ENCODE measurements at places on chromosomes 6 and 20.

- no peak for DNase-seq
These were observed 19.6 kb upstream of the LTV1 start for GRCh38 chr6:143823548-143823947.

DNA sequence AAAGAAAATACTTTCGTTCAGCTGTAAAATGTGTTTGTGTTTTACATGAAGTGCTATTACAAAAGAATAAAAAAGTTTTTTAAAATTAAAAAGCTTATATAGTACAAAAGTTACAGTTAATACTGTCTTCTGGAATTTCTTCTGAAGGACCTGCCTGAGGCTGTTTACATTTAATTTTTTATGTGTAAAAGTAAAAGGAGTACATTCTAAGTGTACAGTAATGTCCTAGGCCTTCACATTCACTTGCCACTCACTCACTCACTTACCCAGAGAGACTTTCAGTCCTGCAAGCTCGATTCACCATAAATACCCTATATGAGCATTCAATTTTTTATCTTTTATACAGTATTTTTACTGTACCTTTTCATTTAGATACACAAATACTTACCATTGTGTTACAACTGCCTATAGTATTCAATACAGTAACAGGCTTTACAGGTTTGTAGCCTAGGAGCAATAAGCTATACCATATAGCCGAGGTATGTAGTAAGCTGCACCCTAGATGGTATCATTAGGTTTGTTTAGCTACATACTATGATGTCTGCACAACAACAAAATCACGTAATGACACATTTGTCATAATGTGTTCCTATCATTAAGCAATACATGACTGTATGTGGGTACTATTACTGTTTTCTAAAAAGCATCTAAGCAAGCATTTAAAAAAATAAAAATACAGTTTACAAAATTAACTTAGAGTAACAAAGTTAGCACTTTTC, 33.0 kb downstream of the RNF146 start:
- no peak for DNase-seq

DNA sequence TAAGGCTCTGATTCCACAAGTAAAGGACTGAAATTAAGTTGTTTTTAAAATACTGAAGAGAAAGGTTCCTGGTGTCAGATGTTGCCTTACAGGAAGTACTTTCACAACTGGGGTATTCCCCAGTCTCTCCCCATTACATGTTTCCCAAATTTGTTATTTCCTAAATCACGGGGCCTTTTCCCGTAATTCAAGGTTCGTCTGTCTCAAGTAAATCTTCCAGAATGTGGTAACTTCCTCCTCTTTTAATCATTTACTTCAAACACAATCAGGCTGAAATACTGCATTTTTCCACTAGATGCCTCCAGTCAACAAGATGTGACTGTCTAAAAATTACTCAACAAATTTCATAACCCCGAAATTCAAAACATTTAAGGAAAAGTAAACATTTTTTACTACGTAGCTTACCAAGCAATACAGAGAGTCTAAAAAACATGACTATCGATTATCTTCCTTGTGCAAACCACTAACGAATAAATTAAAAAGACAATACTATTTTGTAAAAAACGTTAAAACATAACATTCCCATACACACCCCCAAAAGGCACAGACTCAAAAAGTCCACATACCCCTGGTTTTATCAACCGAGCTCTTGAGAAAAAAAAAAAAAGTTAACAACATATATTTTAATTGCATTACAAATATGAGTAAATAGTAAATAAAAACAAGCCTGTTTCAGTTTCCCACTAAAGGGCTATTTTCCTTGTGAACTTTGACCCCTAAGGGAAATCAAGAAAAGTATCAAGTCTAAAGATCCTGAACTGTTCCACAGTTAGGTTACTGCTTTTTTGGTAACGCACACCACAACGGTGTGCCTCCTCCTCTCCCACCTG, 1.7 kb downstream of the SOD2 start:
- DNase-seq: no peak

GRCh38 chr6:7903673-7904072, 6.9 kb downstream of the TXNDC5 start:
- DNase-seq: no peak

GRCh38 chr6:126170978-126171382, 168.9 kb upstream of the CENPW start:
- DNase-seq: no peak

- DNase-seq: no peak
These were observed 859.4 kb downstream of the MAFB start for GRCh38 chr20:39829661-39830060.

DNA sequence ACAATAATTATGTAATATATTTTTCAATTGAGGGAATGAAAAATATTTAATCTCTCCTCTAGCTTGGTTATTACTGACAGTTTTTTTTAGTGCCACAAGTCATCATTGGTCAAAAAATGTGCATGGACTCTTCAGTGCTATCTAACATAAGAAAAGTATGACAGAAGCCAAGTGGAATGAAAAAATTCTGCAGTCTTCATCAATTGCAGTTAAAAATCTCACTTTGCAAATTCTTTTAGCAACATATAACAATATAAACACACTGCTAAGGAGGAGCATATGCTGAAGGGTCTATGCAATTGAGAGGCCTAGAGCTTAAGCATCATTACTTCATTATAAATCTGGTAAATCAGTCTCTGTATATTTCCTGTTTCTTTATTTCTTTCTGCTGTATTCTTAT, 175.1 kb downstream of the ARHGAP18 start:
- DNase-seq: no peak

DNA sequence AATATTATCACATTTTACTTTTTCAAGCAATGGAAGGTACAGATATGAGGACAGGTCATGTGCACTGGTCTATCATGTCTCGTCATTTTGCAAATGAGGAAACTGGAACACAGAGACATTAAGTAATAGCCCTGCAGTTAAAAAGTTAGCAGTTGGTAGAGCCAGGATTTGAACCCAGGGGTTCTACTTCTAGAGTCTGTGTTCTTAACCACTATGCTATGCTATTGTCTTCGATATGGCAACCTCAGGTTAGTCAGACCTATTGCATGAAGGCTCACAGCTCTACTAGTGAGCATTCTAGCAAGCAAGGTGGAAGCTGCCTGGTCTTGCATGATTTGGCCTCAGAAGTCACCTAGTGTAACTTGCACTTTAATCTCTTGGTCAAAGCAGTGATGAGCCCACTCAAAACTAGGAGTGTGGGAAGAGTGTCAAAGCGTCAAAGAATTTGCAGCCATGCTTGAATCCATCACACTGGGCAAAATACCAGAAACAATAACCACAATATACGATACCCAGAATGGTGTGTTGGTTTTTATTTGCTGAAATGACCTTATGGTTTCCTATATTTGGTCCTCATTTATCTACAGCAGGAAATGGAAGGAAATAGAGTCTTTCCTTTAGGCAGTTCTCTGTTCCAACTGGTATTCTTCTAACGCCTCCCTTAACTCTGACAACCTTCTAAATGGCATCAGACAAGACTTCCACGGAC, 20.4 kb upstream of the BMP2 start:
- no peak for DNase-seq

DNA sequence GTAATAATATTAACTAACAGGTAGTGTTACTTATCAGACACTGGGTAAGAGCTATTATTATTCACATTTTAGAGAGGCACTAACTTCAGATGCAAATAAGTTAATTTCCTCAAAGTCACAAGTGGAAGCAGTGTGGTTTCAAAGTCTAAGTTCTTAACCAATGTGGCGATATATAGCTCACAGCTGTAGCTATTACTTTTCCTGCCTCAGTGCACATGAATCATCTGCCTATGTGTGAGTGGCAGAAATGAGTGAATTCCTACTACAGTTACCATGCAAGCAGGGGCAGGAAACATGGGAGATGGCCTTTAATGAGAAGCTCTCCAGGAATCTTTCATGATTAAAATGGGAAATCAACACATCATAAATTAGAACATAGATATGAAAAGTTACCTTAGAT, 126.2 kb upstream of the EYA4 start:
- no peak for DNase-seq

- no peak for DNase-seq
These were observed 21.1 kb downstream of the GCLC start for GRCh38 chr6:53523511-53524454.

GRCh38 chr20:45993197-45993951, 15.3 kb upstream of the MMP9 start:
- no peak for DNase-seq

DNA sequence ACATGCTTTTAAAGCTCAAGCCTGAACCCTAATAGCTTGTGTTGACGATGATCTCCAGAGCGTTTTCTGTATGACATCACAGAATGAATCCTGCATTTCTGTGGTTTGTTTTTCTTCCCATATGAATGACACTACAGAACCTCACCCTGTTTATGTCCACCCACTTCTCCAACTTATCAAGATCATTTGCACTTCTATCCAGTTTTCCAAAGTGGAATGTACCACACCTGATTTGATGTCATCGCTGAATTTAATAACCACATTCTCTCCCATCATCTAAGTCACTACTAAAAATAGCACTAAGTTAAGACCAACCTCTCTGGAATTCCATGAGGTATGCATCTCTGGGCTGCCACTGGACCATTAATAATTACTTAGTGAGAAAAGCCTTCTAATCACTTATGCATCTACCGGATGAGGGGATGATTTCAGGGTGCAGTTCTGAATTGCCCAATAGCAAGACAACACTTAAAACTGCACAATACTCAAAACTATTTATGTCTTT, 33.3 kb upstream of the CITED2 start:
- DNase-seq: no peak

GRCh38 chr20:45905505-45906079, 6.4 kb downstream of the PLTP start:
- no peak for DNase-seq

DNA sequence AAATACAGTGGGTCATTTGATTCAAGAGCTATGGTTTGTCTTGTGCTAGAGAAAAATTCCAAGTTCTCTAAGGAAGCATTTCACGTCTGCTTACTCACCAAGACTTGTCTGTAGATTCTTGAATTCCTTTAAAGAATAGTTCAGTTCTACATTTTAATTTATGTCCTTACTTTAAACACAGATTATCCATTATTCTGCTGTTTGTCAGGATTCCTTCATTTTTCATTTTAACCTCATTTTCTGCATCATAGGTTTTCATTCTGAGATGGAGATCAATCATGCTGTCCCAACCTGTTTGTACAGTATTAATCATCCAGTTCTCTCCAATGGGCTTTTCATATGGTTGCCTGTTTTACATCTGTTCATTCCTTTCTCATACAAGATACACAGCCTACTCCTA, 24.5 kb upstream of the POPDC3 start:
- DNase-seq: no peak

- DNase-seq: no peak
These were observed 510.1 kb downstream of the PHF3 start for GRCh38 chr6:64145658-64146057.

- DNase-seq: no peak
These were observed 20.3 kb downstream of the TBPL1 start for GRCh38 chr6:133973109-133973971.

GRCh38 chr6:33945931-33946330, 142.1 kb upstream of the MLN start:
- DNase-seq: no peak

DNA sequence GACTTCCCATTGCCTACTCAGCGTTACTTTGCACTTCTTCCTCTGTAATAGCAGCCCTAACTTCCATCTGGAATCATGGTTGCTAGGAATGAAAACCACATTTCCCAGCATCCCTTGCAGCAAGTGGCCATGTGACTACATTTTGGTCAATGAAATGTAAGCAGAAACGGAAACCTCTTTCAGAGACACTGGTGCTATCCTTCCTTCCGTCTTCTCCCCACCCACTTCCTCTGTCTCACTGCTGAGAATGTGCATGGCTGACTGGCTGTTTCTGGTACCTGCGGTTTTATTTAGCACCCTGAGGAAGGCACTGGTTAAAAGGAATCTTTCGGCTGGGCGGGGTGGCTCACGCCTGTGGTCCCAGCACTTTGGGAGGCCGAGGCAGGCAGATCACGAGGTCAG, 107.4 kb downstream of the SCML4 start:
- DNase-seq: no peak

DNA sequence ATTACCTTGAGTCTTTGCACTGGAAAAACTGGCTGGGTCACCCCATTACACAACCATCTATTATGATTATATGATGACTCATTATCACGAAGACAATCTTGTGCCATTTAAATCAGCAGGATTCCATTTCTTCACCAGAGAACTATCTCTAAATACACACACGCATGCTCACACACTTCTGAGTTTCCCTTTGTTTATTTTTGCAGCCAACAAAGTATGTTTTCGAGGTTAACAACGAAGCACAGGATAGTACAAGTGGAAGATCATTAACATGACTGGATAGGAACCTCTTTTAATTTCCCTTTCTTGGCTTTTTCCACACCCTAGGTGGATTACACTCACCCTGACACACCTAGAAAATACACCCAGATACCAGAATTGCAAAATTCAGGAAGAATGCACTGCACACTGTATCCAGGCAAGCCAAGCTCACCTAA, 18.9 kb downstream of the PERP start:
- DNase-seq: no peak

DNA sequence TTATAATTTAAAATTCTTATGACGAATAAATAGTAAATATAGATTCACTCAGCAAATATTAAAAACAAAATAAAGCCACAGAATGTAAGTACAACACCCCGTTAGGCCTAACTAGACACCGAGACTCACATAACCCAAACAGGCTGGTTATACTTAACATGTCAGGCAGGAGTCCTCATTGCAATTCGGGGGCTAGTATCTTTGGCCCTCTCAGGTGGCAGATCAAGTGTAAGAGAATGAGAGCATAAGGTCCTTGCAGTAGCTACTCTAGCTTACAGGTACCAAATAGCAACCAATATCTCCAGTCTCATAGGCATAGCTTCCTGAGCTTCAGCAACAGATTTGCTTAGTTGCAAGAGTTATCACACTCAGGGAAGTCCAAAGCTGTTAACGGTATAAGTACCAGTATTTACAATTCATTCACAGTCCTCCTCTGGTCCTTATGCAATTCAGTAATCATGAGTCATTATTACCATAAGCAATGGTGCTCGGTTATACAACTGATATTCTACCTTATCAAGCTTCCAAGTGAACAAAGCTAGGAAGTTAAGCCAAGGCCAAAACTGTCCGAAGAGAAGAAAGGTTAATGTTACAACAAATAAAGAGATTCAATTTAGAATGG, 20.1 kb downstream of the REV3L start:
- DNase-seq: no peak

GRCh38 chr6:157791450-157791849, 31.6 kb upstream of the SNX9 start:
- DNase-seq: no peak

GRCh38 chr6:89977808-89978748, 83.8 kb downstream of the GJA10 start:
- DNase-seq: no peak

DNA sequence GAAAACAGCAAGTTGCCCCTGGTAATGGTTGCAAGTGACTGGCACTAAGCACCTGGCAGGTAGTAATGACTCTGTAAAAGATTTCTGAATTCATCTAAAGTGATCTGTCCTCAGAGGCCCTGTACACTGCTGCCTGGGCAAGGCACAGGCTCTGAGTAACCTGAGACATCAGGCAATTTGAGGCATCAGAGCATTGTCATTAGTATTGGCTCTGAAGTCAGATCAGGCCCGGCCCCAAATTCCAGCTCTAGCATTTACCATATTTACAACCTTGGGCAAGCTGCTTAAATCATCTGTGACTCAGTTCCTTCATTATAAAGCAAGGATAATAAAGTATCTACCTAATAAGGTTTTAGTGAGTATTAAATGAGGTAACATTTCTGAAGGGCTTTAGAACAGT, 17.3 kb upstream of the TENT5A start:
- no peak for DNase-seq

GRCh38 chr6:158567871-158568401, 8.0 kb downstream of the TMEM181 start:
- DNase-seq: no peak

- no peak for DNase-seq
These were observed 95.7 kb downstream of the SHLD1 start for GRCh38 chr20:5845681-5846615.
